Hematopoietic multipotent progenitor cell treated with erythropoietin and hydrocortisone succinate and interleukin-3 and kit ligand, for 4 days (in vitro differentiated cells): ENCODE measurements at places on chromosomes 4 and X.
A peak's percentile ranks its signal among the peaks of the same experiment; 100 is the strongest.

DNA sequence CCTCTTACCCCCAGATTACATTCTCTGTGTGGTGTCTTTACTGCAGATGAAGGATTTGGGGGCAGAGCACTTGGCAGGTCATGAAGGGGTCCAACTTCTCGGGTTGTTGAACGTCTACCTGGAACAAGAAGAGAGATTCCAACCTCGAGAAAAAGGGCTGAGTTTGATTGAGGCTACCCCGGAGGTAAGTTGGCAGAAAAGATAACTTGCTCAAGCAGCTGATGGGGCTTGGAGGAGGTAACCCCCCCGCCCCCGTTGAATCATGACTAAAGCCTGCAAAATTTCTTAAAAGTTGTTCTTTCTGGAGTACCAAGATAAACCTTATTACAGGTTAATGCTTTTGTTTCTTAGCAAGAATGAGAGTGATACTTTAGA is 1.5 kb downstream of the CCNG2 start:
- peak; percentile 40 for DNase-seq

- peak; percentile 37 for DNase-seq
Observed at GRCh38 chr4:185017964-185018772, at the start of gene HELT. Gene HELT, plus strand, starts transcription at chr4:185018490. Its CDS starts 439 bp downstream, at chr4:185018929.

DNA sequence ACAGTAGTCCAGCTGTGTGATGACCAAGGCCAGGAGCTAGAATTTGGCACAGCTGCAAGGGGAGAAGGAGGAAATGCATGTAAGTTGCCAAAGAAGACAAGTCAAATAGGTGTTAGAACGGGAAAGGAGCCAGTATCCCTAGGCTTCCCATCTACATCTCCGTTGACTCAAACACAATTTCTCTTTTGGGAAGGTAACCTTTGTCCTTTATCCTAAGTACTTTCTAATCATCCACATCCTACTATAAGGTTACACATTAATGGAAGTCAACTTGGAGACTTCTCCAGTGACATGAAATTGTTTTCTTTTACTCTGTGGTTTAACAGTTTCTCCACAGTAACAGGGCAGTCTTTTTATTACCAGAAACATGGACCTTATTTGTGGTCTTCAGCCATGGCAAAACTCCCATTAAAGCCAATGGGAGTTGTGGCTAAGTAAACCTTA is 620.0 kb downstream of the ANKRD50 start:
- DNase-seq: no peak

DNA sequence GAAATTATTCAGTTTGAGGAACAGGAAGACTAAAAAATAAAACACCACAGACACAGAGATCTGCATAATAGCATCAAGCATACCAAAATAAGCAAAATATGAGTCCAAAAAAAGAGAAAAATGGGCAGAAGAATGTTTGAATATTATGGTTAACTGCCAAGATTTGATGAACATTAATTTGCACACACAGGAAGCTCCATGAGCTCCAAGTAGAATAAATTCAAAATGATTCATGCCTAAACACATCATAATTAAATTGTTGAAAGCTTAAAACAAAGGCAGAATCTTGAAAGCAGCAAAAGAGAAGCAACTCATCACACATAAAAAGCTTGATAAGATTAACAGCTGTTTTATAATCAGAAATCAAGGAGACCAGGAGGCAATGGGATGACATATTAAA is 156.6 kb upstream of the ARSJ start:
- no peak for DNase-seq

GRCh38 chr4:159455675-159456237 is 352.9 kb downstream of the RAPGEF2 start:
- DNase-seq: peak; percentile 80
